Glomerular endothelial cell (primary cell): ENCODE measurements at places on chromosomes 7 and 10.

DNA sequence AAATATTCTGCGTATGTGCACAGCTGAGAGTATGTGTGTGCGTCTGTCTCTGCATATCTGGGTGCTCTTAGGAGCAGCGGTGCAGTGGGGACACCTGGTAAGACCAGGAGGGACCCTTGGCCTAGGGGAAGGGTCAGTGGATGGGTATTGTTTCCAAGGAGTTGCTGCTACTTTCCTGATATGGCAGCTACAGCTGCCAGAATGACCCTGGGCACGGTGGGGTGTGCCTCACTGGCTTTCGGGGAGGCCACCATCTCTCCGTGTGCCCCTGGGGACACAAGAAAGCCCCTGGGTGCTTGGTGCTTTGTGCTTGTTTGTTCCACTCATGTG is 8.6 kb downstream of the PFKFB3 start:
- DNase-seq, result no peak

GRCh38 chr10:88113657-88114272 is 250.3 kb downstream of the PTEN start:
- no peak for DNase-seq

GRCh38 chr7:8131694-8132605 is 130.0 kb downstream of the ICA1 start:
- no peak for DNase-seq

GRCh38 chr7:28479507-28479947 is 67.2 kb downstream of the CREB5 start:
- DNase-seq, result no peak

DNA sequence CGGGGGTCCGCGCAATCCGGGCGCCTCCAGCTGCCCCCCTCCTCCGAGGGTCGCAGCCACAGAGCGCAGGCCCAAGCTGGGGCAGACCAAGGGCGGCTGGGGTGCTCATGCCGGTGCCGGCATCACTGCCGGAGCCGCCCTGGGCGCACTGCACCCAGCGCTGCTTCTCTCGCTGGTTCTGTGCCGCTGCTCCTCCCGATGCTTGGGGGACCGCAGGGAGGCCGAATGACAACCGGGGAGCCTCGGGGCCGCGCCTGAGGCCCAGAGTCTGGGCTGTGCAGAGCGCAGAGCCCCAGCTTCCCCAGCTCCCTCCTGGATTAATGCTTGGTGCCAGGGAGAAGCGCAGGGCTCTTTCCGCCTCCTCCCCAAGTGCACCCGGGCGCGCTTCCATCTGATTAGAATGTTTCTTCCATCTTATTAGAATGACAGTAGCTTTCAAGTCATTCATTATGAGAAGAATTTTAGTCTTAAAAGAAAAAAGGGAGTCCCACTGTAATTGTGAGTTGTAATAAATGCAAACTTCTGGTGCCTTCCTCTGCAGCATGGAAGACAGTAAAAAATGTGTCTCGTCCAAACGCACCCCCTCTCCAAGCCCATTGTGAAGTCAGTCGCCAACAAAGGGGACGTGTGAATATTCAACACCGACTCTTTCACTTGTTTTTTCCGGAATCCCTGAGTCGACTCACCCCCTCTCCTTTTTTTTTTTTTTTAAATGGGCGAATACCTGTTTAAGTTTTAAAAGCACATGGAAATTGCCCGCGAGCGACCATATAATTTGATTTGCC is 19.5 kb upstream of the PTF1A start:
- no peak for DNase-seq

- DNase-seq, result no peak
These were observed 683.9 kb downstream of the MAGI2 start for GRCh38 chr7:78769481-78770101.

DNA sequence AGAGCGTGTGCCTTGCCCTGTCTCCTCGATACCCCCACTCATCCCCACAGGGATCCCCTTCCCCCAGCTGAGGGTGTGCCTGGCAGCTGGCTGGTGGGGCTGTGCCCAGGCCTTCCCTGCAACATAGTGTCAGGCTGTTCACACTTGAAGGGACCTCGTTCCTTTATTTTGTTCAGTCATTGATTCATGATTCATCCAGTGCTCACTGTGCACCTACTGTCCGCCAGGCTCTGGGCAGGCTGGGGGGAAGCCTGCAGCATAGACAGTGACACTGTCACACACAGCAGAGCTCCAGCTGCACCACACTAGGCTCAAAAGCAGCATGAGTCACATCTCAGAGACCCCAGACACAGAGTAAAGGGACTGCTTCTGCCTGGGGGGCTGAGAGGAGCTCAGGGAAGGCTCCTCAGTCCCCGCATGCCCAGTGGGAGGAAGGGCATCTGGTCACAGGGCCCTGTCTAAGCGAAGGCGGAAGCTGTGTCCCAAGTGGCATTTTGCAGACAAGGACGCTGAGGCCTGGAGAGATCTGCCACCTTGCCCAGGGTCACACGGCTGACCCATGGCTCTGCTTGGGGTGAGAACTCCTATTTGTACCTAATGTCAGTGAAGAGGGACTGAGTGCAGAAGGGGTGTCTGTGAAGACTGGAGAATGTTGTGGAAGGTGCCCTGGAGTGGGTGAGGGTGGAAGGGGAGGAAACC is 27.9 kb downstream of the CDH23 start:
- no peak for DNase-seq

DNA sequence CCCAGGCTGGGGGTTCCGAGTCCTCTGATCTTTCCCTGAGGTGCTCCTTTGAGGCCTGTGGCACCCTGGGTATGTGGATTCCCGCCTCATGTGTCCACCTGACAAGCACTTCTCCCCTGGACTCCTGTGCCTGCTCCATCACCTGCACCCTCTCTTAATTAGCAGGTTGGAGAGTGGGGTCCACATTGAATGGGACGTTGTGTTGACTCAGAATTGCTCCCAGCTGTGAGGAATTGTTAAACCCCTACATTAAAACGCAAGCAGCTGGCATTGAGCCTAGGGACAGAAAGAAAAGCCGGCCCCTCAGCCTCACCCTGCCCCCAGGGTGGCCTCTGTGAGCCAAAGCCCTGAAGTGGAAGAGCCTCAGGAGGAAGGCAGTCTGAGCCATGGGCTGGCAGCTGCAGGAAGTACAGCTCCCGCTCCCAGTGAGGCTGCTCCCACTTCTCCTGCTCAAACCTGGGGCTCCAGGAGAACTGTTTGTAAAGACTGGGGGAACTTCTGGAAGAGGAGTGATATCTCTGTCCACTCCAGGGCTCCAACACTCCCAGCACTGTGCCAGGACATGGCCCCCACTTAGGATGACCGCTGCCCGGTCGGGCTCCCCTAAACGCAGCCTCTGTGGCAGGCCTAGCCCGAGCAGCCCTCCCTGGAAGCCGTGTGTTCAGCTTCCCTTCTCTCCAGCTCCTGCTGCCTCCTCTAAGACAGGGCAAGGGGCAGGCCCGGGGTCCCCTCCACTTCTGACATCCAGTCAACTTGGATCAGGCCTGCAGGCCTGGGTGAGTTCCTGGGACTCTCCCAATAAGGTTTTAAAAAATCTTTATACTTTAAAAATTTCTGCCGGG is 1.8 kb upstream of the OPN4 start:
- DNase-seq, result no peak

DNA sequence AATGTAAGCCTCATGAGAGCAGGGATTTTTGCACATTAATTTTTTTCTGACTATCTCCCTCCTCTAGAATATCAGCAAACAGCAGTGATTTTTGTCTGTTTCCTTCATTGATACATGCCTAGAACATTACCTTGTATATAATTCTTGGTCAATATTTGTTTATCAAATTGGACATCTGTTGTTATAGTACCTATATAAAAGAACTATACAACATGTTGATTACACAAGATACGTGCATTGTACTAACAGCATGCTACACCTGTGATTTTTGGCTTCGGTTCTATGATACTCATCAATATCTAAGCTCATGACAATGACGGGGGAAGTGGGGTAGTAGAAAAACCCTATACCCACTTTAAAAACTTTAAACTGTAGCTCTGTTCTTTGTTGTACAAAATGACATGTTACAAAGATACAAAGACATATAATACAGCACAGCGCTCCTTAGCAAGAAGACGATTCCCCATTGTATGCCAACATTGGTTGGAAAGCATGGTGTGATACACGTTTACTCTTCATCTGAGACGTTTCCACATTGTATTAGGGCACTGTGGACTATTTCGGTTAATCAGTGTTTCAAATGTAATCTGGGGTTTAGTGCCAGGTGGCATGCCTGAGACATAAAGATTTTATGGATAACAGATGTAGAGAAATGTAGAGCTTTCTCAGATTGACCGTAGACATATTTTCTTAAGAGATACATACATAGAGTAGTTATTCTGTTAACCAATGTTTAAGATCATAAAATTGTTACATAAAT is 70.5 kb upstream of the FOXP2 start:
- no peak for DNase-seq

DNA sequence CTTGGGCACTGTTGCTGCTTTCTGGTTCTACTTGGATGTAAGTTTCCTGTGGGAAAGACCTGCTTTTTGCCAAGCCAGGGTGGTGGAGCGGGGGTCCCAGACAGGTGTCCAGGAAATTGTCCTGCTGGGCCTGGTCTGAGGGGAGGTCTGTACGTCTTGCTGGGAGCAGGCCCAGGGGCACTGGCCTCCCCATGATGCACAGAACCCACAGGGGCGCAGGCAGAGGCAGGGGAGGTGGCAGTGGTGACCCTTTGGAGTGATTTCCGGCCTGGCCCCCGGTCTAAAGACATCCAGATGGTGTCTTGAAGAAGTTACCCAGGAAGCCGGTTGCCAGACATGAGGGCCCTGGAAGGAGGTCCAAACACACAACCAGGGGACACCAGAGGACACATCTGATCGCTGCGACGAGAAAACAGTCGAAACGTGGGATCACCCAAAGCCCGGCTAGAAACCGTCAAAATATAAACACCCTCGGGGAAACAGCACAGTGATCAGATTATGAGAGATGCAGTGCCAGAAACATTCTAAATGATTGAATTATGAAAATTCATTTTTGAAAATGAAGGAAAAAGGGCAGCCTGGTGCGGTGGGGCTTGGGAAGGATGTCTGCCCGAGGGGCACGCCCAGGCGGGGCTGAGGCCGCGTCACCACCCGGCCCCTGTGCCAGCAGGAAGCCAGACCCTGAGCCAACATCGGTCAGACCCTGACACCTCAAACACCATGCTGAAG is 59.6 kb downstream of the TMEM270 start:
- DNase-seq, result no peak

- no peak for DNase-seq
These were observed 3.3 kb upstream of the MTERF1 start for GRCh38 chr7:91883676-91884362.

DNA sequence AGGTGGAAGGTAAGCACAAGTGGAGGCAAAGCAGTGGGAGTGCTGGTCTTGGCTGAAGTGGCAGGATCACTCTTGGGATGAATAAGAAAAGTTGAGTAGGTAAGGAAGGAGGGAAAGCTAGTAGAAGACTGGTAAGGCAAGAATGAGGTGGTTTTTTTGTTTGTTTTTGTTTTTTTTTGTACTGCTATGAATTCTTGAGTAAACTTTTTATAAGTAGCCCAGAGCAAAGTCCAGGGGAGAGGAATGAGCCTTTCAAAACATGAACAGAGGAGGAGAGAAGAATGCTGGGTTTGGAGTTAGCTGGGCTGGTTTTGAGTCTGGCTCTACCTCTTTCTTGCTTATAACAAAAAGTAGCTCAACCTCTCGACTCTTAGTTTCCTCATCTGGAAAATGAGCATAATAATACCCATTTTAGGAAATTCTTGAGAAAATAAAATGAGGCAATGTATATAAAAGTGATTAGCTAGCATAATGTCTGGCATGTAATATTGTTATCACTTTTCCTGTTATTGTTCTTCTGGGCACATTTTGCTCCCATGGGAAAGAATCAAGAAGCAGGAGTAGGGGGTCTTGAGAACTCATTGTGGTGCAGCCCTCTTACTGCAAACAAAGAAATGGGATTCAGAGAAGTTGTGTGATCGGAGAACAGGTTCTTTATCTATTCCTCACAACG is 24.1 kb upstream of the LRRC17 start:
- no peak for DNase-seq

GRCh38 chr10:15346440-15347141 is 24.5 kb downstream of the FAM171A1 start:
- no peak for DNase-seq

DNA sequence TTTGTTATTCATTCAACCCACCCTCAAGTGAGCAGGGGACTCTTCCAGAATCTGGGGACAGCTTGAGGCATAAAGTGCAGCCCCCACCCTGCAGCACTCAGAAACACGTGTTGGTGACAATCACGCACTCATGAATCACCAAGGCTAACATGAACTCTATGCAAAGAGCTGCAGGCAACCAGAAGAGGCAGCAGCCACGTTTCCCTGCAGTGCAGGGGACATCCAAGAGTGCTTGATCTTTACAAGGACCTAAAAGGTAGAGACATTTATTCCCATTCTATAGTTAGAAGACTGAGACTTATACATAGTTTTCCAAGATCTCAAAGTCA is 135.2 kb upstream of the GDF10 start:
- no peak for DNase-seq

- no peak for DNase-seq
These were observed 85.1 kb upstream of the GTF2I start for GRCh38 chr7:74572301-74572979.

- DNase-seq, result no peak
These were observed 87.3 kb downstream of the C10orf105 start for GRCh38 chr10:71632200-71632820.

DNA sequence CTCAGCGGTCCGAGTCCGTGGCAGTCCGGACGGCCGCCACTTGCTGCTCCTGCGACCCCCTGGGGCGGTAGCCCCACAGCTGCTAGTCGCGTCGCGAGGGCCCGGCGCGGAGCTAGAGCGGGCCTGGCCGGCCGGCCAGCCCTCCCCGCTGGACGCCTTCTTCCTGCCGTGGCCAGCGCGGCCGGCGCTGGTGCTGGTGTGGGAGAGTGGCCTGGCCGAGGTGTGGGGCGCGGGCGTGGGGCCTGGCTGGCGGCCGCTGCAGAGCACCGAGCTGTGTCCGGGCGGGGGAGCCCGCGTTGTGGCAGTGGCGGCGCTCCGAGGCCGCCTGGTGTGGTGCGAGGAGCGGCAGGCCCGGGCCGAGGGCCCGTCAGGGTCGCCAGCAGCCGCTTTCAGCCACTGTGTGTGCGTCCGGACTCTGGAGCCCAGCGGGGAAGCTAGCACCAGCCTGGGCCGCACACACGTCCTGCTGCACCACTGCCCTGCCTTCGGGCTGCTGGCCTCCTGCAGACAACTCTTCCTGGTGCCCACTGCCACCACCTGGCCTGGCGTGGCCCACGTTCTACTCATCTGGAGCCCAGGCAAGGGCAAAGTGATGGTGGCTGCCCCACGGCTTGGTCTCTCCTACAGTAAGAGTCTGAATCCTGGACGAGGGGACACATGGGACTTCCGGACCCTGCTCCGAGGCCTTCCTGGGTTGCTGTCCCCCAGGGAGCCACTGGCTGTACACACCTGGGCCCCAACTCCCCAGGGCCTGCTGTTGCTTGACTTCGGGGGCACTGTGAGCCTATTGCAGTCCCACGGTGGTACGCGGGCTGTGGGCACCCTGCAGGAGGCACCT is 631 bp downstream of the HPS6 start:
- DNase-seq, result no peak
